ENCODE measurements at places on chromosomes 6 and 20.

DNA sequence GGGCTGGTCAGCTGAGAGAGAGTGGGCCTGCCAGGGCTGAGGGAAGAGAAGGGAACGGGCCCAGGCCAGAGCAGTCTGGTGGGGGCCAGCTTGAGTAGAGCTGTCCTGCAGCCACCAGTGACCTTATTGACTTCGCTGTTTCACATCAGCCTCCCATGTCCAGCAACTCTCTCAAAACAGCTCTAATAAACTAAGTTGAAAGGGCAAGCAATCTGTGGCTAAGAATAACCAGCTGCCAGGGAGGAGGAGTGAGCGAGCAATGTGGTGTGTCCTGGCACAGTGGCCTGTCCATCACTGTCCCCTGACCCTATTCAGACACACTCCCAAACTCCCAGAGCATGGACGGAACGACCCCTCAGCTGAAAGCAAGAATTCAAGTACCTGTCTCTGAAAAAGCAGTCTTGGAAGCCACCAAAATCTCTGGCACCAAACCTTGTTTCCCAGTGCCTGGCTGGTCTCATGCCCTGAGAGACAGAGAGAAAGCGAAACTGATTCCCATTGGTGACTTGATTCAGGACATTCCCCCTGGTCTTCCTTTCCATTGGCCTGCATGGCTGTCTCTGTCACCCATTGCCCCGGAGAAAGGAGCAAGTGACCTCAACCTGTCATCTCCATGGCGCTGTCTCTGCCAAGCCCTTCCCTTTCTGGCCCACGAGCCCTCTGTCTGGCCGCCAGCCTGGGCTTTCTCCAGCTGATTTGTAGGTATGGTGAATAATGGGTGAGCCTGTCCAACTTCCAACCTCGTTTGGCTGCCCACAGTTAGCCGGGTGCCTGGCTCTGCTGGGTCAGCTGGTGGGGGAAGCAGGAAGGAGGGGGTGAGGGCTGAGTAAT, at the start of gene DDO:
Gene DDO (minus strand): TSS at position 490 of the 831 bp plus-strand sequence. CDS start 2,113 bp downstream, outside the sequence.
- no peak for DNase-seq

- DNase-seq: no peak
Measured at GRCh38 chr6:130337534-130337933, 28.3 kb upstream of the TMEM200A start.

- DNase-seq: no peak
Measured at GRCh38 chr6:105468850-105469249, 66.0 kb upstream of the PREP start.

DNA sequence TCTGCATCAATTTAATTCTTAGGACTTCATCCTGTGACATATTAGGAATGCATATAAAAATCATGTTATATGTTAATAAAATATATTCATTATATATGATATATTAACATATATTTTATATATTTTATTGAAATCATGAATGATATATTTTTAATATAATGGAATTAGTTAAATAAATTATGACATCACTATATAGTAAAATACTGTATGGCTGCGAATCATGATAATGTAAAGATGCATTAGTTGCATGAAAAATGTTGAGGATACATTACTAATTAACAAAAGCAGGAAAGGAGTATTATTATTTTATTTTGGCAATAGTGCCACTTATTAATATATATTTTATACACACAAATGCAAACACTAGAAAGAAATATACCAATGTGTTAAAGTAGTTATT, 8.4 kb upstream of the RNF217 start:
- DNase-seq: no peak

DNA sequence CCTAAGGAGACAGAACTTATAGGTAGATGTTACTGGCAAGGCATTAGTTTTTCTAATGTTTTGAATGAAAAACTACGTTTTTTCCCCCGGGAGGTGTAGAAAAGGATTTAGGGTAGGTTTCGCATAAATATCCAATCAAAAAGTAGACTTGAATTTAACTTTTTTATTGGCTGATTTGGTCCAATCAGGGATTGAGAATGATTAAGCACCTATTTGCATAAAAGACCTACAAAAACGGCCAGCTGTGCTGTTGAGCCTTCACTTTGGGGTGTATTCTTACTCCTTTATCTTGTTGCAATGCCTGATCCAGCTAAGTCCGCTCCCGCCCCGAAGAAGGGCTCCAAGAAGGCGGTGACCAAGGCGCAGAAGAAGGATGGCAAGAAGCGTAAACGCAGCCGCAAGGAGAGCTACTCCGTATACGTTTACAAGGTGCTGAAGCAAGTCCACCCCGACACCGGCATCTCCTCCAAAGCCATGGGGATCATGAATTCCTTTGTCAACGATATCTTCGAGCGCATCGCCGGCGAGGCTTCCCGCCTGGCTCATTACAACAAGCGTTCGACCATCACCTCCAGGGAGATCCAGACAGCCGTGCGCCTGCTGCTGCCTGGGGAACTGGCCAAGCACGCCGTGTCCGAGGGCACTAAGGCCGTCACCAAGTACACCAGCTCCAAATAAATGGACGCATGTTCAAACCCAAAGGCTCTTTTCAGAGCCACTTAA, 113.5 kb upstream of the BTN3A2 start:
- no peak for DNase-seq

GRCh38 chr6:90393232-90393884, 96.7 kb upstream of the BACH2 start:
- no peak for DNase-seq

DNA sequence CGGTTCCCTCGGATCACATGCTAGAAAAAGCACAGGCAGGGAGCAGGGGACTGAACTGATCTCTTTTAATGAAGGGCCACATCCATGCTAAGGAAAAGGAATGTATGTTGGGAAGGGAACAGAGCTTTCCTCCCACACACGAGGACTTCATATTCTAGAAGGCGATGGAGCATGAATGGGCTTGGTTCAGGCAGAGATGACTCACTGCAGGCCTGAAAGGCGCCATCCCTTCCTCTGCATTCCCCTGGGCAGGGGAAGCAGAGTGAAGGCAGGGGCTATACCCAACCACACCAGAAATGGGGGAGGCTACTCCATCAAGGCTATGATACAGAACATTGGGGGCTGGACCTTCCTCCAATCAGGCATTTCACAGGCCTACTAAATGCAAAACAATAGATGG, 30.6 kb downstream of the ELMO2 start:
- DNase-seq: no peak

- DNase-seq: no peak
Measured at GRCh38 chr6:7532232-7532631, 9.2 kb upstream of the DSP start.

Measured in mesenteric fat pad (tissue), 1 donor.